Activated naive CD4-positive, alpha-beta T cell treated with anti-CD3 and anti-CD28 coated beads, Interleukin-2, amount 50 U/mL, for 72 hours (primary cell): ENCODE measurements at places on chromosomes 2 and 18. TPM values are rescaled to one million over a fixed set of nuclear protein-coding genes. Genes with fewer than 3 reads are reported as not detected.

DNA sequence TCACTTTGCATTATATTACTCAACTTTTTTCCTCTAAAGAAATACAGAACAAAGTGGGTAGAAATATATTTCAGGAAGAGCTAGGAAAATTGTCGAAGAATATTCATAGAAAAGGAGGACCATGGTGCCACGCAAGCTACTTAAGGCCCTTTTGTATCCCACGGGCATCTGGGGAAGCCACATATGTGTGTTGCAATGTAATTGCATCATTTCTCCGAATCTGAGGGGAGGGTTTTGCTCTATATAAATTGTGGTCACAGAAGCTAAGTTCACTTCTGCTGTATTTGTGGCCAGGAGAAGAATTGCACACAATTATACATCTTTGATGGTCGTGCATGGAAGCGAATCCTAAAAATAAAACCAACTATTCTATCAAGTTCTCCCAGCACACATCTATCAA is 360.3 kb downstream of the IRS1 start:
- DNase-seq = no peak

GRCh38 chr2:227163998-227164762 is at the start of the genes COL4A3 and COL4A4:
Gene COL4A3 (plus strand): TSS chr2:227164624. CDS start chr2:227164727, 103 bp downstream.
Gene COL4A4 (minus strand): TSS chr2:227164205. CDS start chr2:227147483, 16,722 bp downstream.
- no peak for DNase-seq

DNA sequence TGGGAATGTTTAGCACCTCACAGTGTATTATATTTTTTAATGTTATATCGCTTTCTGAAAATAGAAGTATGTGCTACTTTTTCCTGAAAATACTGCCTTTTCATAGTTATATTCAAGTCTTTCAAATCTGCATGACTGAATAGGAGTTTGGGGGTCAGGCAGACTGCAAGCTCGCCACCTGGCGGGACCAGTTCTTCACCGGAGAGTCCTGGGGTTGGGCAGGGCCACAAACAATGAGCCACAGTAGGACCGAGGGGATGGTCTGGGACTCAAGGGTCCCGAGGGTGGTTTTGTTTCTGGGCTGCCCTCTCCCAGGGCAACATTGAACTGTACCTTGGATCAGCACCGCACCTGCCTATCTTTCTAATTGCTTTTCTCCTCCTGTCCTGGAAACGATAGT is 70.6 kb downstream of the VWA3B start:
- no peak for DNase-seq

- no peak for DNase-seq
Observed at GRCh38 chr2:160538115-160538514, 44.5 kb upstream of the RBMS1 start.

GRCh38 chr2:168049609-168050008 is 197.8 kb downstream of the STK39 start:
- no peak for DNase-seq

GRCh38 chr2:9594366-9595054 is 36.3 kb downstream of the YWHAQ start:
- no peak for DNase-seq

- no peak for DNase-seq
Observed at GRCh38 chr18:5574843-5575242, 31.0 kb upstream of the EPB41L3 start.

GRCh38 chr2:134668821-134669220 is 50.0 kb downstream of the TMEM163 start:
- peak; percentile 76 for DNase-seq

DNA sequence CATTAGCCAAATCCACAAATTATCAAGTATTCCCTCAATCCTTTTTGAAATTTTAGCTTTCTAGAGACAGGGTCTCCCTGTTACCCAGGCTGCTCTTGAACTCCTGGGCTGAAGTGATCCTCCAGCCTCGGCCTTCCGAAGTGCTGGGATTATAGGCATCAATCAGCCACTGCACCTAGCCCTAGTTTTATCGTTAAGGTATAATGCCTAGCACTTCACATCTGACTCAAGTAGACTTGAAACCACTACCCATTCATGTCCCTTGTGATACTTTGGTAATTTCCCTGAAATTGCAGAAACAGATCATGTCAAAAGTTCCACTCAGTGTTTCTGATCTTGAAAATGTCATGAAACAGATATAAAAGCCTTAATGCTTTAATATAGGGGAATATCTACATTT is 26.3 kb downstream of the MEX3C start:
- DNase-seq = peak; percentile 31

DNA sequence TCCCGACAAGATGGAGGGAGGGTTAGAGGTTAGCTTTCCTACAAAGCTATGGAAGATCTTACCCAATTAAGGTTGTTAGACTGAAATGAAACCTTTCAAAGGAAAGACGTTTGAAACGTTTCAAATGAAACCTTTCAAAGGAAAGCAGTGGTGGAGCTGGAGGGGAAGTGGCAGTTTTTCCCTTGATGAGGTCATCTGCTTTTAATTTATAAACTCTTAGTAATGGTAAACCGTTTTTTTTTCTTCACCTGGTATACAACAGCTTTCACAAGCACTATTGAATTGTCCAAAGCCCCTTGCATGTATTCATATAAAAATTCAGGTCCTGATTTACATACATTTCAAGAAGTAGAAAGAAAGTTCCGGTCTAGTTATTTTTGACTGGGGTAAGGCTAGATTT is 7.4 kb downstream of the PMAIP1 start:
- no peak for DNase-seq

- no peak for DNase-seq
Observed at GRCh38 chr2:15547115-15547876, 13.8 kb downstream of the NBAS start.

DNA sequence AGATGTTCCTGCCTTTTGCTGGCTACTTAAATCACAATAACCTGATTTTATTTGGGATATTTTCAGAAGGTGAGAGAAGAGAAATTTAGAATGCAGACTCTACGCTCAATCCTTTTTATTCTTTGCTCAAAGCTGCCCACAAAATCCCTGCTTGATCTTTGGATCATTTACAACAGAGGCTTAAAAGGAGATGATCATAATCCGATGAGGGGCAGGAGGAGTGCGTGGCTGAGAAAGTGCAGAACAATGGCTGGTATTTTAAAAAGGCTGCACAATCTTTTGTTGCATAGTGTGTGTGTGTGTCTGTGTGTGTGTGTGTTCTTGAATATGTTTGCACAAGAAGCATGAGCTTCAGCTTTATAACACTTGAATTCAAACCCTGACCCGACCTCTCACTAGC is 256.3 kb upstream of the MYT1L start:
- no peak for DNase-seq

GRCh38 chr2:191255756-191256312 is 10.6 kb downstream of the MYO1B start:
- DNase-seq = no peak

- DNase-seq = no peak
Observed at GRCh38 chr18:13112982-13113381, 105.6 kb upstream of the LDLRAD4 start.

GRCh38 chr2:171541202-171541887 is 19.1 kb downstream of the CYBRD1 start:
- DNase-seq = peak; percentile 16

GRCh38 chr18:11658989-11659388 is 30.1 kb upstream of the GNAL start:
- DNase-seq = no peak

Gene ZNF2
- 3.9 TPM for total RNA-seq

Gene MORN2
- 7.6 TPM for total RNA-seq

Gene RAB31
- 0.99 TPM for total RNA-seq

Gene AGXT
- total RNA-seq = not detected

Gene BOLL
- not detected for total RNA-seq

Gene SRD5A2
- not detected for total RNA-seq

Gene CFAP65
- total RNA-seq = not detected

Gene CD207
- total RNA-seq = not detected
